Activated T-cell treated with anti-CD3 and anti-CD28 coated beads for 48 hours (primary cell): ENCODE measurements at places on chromosomes 12 and 14.

GRCh38 chr14:61489932-61490331, 168.6 kb downstream of the PRKCH start:
- DNase-seq, result no peak

- no peak for DNase-seq
Measured at GRCh38 chr14:103273745-103274615, 60.1 kb upstream of the EIF5 start.

GRCh38 chr12:72228424-72228823, 43.7 kb upstream of the TRHDE start:
- DNase-seq, result no peak

DNA sequence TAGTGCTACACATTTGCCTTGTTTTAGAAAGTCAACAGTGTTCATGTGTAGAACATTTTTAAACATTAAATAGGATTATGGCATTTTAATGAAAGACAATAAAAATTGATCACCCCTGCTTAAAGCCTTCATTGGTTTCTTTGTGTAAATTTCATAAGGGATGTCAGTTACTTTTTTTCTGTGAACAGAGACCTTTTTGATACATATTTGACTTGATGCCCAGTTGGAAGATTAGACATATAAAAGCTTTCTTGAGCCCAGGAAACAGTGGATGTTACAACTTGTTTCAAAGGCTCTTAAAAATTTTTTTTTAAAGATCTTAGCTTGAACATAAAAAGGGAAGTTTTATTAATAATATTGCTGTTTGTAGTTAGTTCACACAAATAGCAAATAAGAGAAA, 168.7 kb upstream of the PDZRN4 start:
- DNase-seq, result no peak

DNA sequence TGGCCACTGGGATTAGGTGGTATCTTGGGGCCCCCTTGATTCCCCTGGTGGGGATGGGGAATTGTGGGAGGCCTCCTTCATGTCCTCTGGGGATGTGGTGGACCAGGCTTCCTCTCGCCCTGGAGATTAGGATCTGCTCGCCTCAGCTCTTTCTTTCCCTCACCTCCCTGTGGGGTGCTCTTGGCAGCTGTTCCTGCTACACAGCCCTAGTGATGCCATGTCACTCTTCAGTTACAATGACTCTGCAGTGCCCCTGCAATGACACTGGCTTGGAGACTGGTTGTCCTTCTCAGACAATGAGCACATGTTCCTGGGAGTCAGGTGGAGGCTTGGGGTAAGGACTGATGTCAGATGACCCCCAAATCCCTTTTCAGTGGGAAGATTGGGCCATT, 83.9 kb downstream of the ADCK1 start:
- no peak for DNase-seq

DNA sequence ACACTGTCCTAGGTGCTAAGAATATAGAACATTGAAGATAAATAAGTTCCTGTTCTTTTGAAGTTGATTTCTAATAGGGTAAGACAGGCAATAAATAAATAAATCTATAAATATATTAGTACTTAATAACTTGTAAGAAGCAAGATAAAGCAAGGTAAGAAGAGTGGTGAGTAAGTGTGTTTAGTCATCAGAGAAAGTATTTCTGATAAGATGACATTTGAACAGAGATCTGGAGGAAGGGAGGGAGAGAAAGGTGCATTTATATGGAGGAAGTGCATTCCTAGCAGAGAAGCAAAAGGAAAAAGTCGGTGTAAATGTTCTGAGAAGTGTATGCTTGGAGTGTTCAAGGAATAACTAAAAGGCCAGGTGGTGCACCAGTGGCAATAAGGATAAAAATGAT, 184.4 kb upstream of the GRIP1 start:
- no peak for DNase-seq

DNA sequence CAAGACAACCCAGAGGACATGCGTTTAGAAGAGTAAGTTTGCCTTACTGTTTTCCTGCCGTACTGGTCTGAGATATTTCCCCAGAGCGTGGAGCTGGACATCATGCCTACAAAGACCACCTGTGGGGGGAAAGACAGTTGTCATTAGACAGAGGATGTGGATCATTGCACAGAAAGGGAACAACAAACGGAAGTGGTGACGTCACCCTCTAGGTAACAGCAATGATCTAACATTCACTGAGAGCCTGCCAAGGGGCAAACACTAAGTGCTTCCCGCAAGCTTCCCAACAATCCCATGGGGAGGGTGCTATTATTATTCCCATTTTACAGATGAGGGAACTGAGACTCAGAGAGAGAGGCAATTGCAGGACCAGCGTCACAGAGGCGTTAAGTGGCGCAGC, 48.5 kb downstream of the SVOP start:
- DNase-seq, result no peak
